ENCODE measurements at places on chromosomes 6 and 20.
A peak's percentile ranks its signal among the peaks of the same experiment; 100 is the strongest.

DNA sequence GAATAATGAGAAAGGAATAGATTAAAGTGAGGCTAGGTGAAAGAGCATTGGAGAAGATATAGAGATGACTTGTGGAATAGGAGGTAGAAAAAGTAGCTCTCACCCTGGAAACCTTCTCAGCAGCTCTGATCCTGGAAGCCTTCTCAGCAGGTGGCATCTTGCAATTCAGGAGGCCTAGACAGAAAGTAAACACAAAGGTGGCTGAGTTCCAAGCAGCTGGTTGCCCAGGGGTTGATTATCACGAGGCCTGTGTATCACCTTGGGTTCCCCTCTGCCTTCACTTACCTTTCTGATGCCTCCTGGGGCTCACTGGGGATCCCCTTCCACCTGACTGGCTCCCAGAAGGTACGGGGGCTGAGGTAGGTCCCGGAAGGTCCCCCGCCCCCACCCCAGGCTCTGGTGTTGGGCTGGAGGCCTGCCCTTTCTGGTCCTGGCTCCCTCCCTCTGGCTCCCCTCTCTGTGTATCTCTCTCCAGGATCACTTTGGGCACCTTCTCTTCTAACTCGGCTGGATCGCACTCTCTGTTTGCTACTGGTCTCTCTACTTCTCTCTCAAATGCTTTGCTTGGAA lies 9.7 kb downstream of the MDC1 start:
- DNase-seq, result no peak

DNA sequence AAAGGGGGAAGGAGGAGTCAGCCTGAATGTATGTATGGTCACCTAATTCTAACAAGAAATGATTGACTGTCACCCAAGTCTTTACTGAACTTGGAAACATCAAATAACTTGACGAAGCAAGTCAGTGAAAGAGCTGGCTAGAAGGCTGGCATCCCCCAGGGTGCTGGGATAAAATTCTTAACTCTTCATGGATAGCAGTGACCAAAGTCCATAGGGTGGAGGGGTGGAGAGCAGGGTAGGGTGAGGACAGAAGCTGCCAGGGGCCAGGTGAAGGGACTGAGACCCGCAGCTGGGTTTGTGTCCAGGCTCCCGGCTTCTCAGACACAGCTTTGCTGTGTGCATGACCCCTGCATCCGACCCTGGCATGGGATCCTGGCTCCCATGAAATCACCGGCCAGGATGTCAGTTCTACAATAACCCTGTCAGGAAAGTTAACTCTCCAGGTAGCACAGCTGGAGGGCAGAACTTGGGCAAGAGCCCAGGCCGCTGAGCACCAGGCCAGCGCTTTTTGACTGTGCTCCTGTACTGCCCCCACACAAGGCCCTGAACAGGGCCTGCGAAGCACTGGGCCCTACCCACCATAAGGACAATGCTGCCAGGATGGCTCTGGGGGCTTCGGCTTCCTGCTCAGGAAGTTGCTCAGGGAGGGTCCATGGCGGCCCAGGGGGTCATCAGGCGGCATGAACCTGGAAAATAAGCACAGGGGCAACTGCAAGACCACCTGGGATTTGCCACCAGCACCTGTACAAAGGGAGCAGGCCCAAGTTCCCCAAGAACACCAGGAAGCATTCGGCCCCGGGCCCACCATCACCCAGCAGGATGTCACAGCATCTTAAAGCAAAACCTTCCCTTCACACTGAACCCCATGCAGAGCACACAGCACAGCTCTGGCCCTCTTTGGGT lies 32.5 kb downstream of the ZC3H12D start:
- no peak for DNase-seq

- DNase-seq, result no peak
Measured at GRCh38 chr6:116003668-116004067, 57.0 kb downstream of the FRK start.

- no peak for DNase-seq
Measured at GRCh38 chr6:4743926-4744325, 32.3 kb upstream of the CDYL start.

DNA sequence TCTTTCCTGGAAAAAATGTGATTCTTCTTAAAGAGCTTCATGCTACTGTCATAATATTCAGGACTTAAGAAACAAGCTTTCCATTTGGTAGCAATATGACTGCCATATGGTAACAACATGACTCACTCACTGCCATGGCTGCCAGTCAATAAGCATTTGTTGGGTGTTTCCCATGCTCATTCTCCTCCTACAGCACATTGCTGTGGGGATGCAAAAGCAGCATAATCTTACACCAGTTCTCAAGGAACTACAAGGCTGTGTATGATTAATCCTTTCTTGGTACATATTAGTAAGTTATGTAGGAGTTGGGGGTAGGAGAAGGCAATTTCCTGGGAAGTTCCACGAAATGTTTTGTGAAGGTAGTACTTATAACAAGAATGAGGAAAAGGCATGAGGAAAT lies 76.7 kb downstream of the CEP162 start:
- peak; percentile 72 for DNase-seq

GRCh38 chr6:8391934-8392333 lies 43.4 kb downstream of the SLC35B3 start:
- DNase-seq, result no peak

DNA sequence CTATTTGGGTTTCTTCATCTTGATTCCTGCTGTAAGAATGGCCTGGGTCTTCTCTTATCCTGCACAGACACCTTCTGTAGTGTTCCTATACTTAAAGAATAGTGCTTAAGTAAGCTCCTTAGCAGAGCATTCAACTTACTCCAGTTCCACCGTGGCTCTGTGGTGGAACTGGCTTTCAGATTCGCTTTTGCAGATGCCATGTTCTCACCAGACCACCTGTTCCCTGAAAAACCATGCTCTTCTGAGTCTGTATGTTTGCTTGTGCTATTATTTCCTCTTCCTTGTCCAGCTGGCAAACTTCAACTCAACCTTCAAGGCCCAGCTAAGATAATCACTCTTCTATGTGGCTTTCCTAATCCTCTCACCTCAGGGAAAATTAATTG lies 4.9 kb downstream of the ELMO2 start:
- DNase-seq, result no peak

DNA sequence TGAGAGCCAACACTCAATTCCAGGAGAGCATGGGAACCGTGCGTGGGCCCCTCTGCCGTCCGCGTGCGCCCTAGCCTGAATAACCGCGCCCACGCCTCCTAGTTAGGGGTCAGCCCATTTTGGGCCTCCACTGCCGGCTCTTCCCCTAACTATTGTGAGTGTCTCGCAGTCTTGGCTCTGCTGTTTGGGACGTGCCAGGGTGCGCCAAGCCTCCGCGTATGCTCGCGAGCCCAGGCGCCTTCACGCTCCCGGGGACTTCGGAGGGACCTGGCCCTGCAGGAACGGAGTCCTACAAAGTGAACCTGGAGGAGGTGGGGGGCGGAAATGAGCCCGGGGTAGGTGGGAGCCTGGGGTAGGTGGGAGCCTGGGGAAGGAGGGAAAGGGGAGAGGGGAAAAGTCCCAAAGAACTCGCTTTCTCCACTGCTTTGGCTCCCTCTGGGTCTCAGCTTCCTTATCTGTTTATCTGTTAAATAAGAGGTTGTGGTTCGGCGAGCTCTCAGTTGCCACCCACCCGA lies 873 bp upstream of the GCM2 start:
- no peak for DNase-seq

DNA sequence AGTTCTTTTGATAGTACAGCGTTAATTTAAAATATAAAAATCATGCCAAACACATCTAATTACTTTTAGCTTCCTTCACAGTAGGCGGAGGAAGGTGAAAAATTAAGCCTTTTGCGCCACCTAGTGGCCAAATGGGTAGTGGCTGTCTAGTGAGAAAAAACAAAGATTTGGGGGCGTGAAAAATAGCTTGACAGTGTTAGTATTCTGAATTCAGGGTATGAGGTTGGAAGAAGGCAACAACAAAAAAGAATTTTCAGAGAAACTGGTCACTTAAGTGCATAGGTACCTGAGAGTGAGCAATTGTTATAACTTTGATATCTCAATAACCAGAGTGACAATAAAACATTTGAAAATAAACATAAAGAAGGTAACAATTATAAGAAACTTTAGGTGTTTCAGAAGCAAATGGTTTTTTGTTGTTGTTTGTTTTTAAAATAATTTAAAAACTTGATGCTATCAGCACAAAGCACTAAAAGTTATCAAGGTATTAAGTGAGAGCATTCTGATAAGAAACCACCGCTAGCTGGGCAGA lies 14.3 kb downstream of the PSMB9 start:
- DNase-seq, result peak; percentile 54

GRCh38 chr20:63164484-63165355 lies 51.2 kb downstream of the YTHDF1 start:
- no peak for DNase-seq

DNA sequence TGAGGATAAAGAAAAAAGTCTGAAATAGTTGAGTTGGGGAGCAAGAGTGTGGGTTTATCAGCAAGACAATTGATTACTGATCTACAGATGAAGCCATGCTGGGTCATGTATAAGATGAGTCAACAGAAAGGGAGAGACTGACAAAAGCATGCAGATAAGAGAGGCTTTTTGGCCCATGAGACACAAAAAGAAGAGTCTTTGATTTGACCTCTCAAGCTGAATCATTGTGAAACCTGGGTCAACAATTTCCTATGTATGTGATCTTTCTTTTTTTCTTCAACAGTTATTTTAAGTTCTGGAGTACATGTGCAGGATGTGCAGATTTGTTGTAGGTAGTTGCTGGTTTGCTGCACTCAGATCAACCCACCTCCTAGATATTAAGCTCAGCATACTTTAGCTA lies 15.9 kb downstream of the RIMS1 start:
- no peak for DNase-seq

- DNase-seq, result no peak
Measured at GRCh38 chr20:40900666-40901215, 127.9 kb upstream of the TOP1 start.

DNA sequence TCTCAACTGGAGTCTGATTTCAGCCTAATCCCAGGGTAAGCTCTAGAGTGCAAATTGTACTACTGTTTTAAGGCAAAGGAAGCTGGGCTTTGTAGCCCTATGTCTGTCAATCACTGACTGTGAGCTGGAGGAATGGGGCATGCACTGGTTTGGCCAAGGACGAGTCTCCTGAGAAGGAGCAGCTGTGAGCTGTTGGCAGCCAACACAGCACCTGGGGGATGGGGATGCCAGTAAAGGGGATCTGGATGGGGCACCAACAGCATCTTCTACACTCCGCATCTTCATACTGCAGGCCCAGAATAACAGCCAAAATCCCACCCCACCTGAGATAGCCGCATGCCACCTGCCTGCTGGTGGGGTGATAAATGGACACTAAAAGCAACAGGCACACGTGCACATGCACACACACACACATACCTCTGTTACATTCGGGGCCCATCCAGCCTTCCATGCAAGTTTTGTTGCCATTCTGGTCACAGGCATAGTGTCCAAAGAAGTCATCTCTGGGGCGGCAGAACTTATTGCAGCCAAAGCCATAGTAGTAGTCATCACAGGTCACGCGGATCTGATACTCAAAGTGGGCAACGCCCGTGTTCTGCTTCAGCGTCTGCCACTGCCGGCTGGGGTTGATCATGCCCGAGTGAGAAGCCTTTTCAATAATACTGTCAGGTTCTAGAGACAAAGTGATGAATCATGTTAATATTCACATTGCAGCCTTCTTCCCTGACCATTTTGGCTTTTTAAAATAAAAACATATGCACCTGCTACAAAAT lies 15.6 kb downstream of the JAG1 start:
- DNase-seq, result no peak

GRCh38 chr6:72819609-72820008 lies 197.7 kb downstream of the KCNQ5 start:
- DNase-seq, result peak; percentile 62

- DNase-seq, result no peak
Measured at GRCh38 chr20:6700563-6701329, 66.7 kb upstream of the BMP2 start.

DNA sequence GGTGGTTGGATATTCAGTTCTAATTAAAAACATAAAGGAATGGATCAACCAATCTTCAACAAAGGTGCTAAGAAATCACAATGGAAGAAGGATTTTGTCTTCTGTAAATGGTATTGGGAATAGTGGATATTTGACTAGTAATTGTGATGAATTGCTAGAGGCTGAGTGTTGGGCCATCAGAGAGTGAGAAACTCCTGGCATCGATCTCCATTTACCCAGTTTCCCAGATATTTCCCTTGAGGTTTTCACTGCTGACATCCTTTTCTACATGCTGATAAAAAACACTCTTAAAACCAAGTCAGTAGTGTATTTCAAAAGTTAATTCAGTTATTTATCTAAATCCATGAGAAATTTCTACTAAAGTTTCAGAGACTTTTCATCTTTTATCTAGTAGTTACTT lies 40.4 kb upstream of the COL10A1 start:
- DNase-seq, result no peak

DNA sequence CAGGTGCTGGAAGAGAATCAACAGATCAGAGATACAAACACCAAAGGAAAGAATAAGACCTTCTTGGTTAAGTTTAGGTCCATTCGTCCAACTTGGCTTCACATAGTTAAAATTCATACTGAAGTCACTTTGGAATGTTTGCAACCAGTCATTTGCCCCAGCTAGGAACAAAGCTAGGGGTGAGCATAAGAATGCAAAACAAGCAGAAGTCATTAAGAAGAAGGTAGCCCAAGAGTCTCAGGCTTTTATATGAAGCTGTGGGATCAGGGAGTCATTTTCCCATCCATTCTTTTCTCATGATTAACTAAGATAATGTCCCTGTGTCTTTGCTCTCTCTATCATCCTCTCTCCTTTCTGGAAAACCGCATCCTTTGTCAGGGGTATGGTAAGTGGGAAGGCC lies 51.5 kb upstream of the TMEM170B start:
- DNase-seq, result no peak

DNA sequence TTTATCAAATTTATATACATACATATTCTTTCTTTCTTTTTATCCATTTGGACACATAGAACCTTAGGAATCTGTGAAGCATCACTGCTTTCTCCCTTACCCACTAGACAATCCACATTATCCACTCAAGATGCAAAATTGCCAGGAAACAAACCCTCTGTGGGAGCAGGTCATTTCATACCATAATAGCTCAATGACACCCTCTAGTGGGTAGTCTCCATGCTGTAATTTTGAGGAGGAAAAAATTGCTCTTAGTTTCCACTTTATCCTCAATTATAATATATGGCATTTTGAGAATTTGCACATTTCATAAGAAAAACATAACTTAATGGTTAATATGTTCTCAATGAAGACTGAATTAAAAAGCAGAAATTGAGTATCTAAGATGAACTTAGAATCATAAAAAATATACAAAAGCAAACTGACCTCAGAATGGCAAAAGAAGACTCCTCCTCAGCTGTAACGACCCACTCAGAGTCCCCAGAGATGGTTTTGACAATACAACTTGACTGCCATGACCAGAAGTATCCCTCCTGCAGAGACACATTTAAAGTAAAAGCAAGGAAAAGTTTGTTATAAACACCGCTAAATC lies 164.1 kb downstream of the FRK start:
- DNase-seq, result peak; percentile 19

GRCh38 chr6:21137700-21138335 lies 455.7 kb upstream of the SOX4 start:
- no peak for DNase-seq

All from mammary epithelial cell (primary cell).